ENCODE measurements at places on chromosomes 5 and 9.

GRCh38 chr5:122311961-122312590 is at the start of gene SNCAIP:
Gene SNCAIP (plus strand): TSS chr5:122312237. CDS start chr5:122391135, 78,898 bp downstream.
- no peak for DNase-seq

- no peak for DNase-seq
These were observed 337.0 kb upstream of the SMC2 start for GRCh38 chr9:103757062-103757461.

- DNase-seq, result no peak
These were observed 245.0 kb downstream of the PSAT1 start for GRCh38 chr9:78541868-78542443.

DNA sequence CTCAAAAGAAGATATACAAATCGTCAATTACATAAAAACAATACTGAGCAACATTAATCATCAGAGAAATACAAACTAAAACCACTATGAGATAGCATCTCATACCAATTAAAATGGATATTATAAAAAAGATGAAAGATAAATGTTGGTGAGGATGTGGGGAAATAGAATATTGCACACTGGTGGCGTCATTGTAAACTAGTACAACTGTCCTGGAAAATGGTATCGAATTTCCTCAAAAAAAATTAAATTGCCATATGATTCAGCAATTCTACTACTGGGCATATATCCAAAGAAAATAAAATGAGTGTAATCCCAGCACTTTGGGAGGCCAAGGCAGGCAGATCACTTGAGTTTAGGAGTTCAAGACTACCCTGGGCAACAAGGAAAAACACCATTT is 326.0 kb upstream of the FTMT start:
- DNase-seq, result no peak
